A673 (cell line): ENCODE measurements at places on chromosomes 7 and 10. TPM values are rescaled to one million over a fixed set of nuclear protein-coding genes. Genes with fewer than 3 reads are reported as not detected.

TNS3 gene
- total RNA-seq: 0.04 TPM in 1 of 2 replicates, not detected in the other

ATOH7 gene
- total RNA-seq: not detected in 2 replicates

GNA12 gene
- 35.5 and 41.2 TPM in 2 replicates for total RNA-seq

DNAH11 gene
- 0.15 and 0.54 TPM in 2 replicates for total RNA-seq

ERV3-1 gene
- total RNA-seq: 14.7 and 18.5 TPM in 2 replicates

INMT gene
- total RNA-seq: 0.11 and 0.17 TPM in 2 replicates

- DNase-seq: no peak
- no peak overlapping the region for H3K4me3 ChIP-seq
- H3K36me3 ChIP-seq: no peaks in the 10 kb centered on the region
- no peak overlapping the region for H3K27ac ChIP-seq
- no peaks in the 10 kb centered on the region for H3K27me3 ChIP-seq
These were observed 78.5 kb upstream of the FZD1 start for GRCh38 chr7:91185771-91186170.

GRCh38 chr10:50604809-50605208 is 18.9 kb downstream of the SGMS1 start:
- H3K27me3 ChIP-seq: no peaks in the 10 kb centered on the region
- H3K27ac ChIP-seq: no peak overlapping the region
- no peak overlapping the region for H3K4me3 ChIP-seq
- H3K36me3 ChIP-seq: no peaks in the 10 kb centered on the region
- peaks cover 13% of the 10 kb centered on the region for H3K4me1 ChIP-seq

DNA sequence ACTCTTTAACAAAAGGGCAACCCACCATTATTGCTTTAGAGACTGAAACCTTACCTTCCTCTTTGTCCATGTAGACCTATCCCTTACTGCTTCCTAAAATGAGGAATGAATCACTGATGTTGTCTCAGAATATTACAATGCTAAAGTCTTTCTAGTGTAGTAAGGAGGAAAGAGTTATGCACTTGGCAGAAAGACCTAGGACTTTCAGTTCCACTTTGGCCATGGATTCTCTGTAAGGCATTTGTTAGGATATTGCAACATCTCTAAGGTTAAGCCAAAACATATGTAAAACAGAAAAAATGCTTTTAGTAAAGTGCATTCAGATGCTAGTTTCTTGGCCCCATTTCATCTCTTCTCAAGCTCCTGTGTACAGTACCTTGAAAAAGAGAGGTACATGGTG is 230.9 kb downstream of the PARD3 start:
- H3K27me3 ChIP-seq: no peaks in the 10 kb centered on the region
- H3K36me3 ChIP-seq: no peaks in the 10 kb centered on the region
- peaks cover 46% of the 10 kb centered on the region for H3K4me1 ChIP-seq
- peak; percentile 41 for DNase-seq
- no peak overlapping the region for H3K4me3 ChIP-seq

- H3K36me3 ChIP-seq: no peaks in the 10 kb centered on the region
- H3K4me3 ChIP-seq: no peak overlapping the region
- no peaks in the 10 kb centered on the region for H3K4me1 ChIP-seq
- no peak overlapping the region for H3K27ac ChIP-seq
- H3K27me3 ChIP-seq: peaks cover 23% of the 10 kb centered on the region
These were observed 38.2 kb upstream of the PLEKHA1 start for GRCh38 chr10:122336332-122336731.

GRCh38 chr7:82678716-82679115 is 235.1 kb upstream of the CACNA2D1 start:
- H3K27ac ChIP-seq: no peak overlapping the region
- no peak for DNase-seq
- H3K4me1 ChIP-seq: no peaks in the 10 kb centered on the region
- no peaks in the 10 kb centered on the region for H3K36me3 ChIP-seq
- no peaks in the 10 kb centered on the region for H3K27me3 ChIP-seq

DNA sequence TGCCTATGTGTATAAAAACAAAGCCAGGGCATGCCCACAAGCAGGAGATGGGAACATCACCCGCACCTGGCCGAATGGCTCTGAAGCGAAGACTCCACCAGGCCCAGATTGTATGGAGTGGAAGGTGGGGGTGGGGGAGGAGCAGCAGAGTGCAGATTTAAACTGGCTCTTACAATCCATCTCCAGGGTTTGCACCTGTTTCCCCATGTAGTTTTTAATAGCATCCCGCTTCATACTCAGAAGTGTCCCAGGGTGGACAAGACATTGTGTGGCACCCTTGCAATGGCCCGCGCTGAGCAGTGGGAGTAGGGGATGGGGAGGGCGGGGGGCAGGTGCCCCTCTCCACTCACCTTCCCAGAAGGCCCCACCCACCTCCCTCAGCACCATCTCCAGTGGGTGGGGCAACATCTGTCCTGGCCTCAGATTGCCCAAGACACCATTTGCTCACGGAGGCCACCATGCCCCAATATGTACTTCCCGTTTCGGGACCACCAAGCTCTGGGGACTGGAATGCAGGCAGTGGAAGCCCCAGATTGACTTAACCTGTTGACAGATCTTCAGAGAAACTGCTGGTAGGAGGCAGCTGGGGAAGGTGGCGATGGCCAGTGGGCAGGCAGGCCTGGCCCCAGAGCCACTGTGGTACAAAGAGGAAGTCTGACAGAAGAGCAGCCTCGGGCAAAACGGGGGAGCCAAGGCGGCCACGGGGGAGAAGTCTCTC is 23.0 kb downstream of the VSIR start:
- DNase-seq: no peak
- no peak overlapping the region for H3K4me3 ChIP-seq
- no peaks in the 10 kb centered on the region for H3K27me3 ChIP-seq
- H3K27ac ChIP-seq: no peak overlapping the region

DNA sequence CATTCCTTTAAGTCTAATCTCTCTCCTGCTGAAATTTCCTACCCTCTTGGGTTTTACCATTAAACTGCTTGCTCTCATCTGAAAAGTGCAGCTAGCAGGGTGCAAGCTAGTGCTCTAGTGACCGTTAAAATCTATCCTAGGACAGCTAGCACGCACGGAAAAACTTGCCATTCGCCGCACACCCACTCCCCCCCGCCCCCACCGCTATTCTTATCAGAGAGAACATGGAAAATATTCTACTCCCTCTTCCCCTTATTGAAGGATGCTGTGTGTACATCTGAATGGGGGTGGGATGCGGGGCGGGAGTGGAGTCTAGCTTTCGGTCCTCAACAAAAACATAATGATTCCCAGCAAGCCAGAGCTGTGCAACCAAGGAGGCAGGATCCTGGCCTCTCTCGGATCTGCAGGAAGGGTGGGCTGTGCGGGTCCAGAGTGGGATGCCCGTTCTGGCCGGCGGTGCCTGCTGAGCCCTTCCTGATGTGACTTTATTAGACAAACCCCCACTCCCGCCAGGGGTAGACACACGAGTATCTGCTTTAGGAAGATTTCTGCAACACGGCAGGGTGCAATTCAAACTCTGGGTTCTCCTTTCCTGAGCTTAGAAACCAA is 1.1 kb upstream of the ADRA2A start:
- no peak for DNase-seq

GRCh38 chr7:135728136-135728669 is at the start of gene SLC13A4:
TSS of gene SLC13A4 (minus strand) at chr7:135728186. CDS start at chr7:135727496, 690 bp downstream.
- no peak within 1 kb of the TSS for H3K27ac ChIP-seq
- peak; percentile 82 for DNase-seq
- no peak within 1 kb of the TSS for H3K4me3 ChIP-seq
- no peaks in the 10 kb centered on the region for H3K36me3 ChIP-seq

- no peaks in the 10 kb centered on the region for H3K27me3 ChIP-seq
- DNase-seq: no peak
- peaks cover 6% of the 10 kb centered on the region for H3K4me1 ChIP-seq
- no peak overlapping the region for H3K4me3 ChIP-seq
These were observed 48.6 kb downstream of the PARP12 start for GRCh38 chr7:140014123-140014522.

- H3K4me1 ChIP-seq: peaks cover 23% of the 10 kb centered on the region
- H3K4me3 ChIP-seq: no peak overlapping the region
- H3K36me3 ChIP-seq: no peaks in the 10 kb centered on the region
- no peaks in the 10 kb centered on the region for H3K27me3 ChIP-seq
- no peak for DNase-seq
- no peak overlapping the region for H3K27ac ChIP-seq
These were observed 39.4 kb downstream of the BAMBI start for GRCh38 chr10:28716748-28717147.

GRCh38 chr10:6390213-6390845 is 187.6 kb downstream of the PFKFB3 start:
- H3K27me3 ChIP-seq: no peaks in the 10 kb centered on the region
- DNase-seq: no peak
- H3K4me1 ChIP-seq: no peaks in the 10 kb centered on the region

GRCh38 chr10:10500937-10501336 is 516.7 kb upstream of the CELF2 start:
- no peak overlapping the region for H3K27ac ChIP-seq
- no peak overlapping the region for H3K4me3 ChIP-seq
- no peaks in the 10 kb centered on the region for H3K36me3 ChIP-seq
- no peak for DNase-seq
- H3K27me3 ChIP-seq: no peaks in the 10 kb centered on the region

DNA sequence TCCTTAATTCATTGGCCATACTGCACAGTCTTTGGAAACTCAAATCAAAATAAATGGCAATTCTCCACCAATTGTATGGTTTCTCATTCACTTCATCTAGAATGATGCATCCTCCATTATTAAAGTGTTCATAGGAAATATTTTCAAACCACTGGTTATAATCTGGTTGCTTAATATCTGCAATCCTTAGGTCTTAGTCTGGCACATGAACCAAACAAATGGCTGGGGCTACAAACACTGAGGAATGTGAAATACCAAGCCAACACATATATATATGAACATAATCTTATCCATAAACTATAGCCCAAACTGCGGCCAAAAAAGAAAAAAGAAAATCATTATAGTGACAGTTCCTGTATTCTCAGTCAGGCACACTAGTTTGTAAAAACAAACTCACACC is 5.7 kb upstream of the MSS51 start:
- H3K27ac ChIP-seq: no peak overlapping the region
- H3K4me1 ChIP-seq: no peaks in the 10 kb centered on the region
- no peak overlapping the region for H3K4me3 ChIP-seq
- H3K36me3 ChIP-seq: peaks cover 27% of the 10 kb centered on the region
- no peak for DNase-seq
